ENCODE measurements at places on chromosomes 1 and 21. TPM values are rescaled to one million over a fixed set of nuclear protein-coding genes. Genes with fewer than 3 reads are reported as not detected.

DNA sequence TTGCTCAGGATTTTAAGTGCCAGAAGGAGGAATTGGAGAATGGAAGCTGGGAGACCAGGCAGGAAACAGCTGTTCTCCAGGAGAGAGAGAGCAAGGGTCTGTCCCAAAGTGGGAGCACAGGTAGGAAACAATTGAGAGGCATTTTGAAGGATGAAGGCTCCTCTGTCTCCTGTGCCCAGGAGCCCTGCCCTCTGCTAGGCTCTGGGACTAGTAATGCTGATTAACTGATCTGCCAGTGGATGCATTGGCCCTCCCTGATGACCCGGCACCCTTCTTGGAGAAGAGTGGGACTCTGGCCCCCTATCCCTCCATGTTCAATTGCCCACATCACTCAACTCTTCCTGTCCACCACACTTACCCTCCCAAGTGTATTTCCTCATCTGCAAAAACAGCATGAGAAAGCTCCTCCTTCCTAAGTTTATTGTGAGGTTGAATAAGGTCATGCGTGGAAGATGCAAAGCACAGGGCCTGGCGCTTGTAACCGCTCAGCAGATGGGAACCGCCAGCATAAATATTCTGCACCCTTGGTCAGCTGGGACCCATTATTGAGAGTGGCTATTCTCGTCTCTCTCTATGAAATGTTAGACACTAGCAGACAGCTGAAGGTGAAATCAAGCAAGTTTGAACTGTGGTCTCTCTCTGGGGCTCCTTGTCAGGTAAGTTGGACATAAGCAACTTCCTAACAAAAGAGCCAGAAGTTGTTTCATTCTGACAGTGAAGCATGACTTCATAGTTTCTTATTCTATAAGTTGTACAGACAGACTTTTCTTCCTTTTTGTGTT lies 63.0 kb upstream of the ANGPTL1 start:
- no peak for DNase-seq

The OR2L5 gene
- total RNA-seq, result not detected

The SMIM1 gene
- total RNA-seq, result not detected

The BNIPL gene
- total RNA-seq, result not detected

The RGS16 gene
- total RNA-seq, result 4.1 TPM

DNA sequence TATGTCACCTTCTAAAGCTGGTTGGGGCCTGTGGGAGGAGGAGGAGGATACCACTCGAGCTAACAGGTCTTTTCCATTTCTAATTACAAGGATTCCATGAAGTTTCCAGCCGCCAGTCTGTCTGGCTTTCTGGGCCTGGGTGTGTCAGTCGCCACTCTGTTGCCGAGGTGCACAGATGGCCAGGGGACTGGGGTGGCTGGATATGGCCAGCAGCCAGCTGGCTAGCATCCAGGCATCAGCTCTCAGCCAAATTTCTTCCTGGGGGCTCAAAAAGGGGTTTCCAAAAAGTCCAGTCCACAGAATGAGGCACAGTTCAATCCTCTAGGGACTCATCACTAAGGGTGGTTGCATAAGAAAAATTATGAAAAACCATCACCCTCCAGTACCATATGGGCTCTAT lies 32.4 kb downstream of the ITPKB start:
- no peak for DNase-seq

The PEAR1 gene
- not detected for total RNA-seq

The CNR2 gene
- total RNA-seq, result not detected

- no peak for DNase-seq
These were observed 423 bp downstream of the SLAMF8 start for GRCh38 chr1:159827102-159827490.

GRCh38 chr21:32093646-32094462 lies 185.0 kb downstream of the MIS18A start:
- no peak for DNase-seq

DNA sequence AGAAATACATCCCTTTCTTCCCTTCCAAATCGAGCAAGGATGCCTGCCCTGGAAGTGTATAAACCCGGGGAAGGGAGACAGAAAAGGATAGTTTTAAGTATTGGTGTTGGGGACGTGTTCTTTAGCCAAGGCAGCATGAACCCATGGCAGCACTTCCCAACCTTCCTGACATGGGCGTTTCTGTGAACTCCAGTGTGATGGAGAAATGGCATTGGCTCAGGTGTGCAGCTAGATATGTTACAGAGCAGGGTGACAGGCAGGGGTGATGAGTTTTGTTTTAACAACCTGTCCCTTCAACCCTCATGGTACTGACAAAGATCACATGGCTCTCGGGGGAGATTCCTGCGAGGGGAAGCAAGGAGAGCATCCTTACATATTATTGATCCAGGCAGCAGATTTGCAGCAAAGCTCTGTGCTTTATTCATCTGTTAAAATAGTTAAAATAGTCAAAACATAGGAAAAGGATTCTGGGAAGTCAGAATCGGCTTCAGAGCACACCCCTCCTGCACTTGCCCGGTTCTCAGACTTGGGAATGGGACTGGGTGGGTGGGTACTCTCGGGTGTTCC lies 4.0 kb downstream of the MX1 start:
- DNase-seq, result no peak

DNA sequence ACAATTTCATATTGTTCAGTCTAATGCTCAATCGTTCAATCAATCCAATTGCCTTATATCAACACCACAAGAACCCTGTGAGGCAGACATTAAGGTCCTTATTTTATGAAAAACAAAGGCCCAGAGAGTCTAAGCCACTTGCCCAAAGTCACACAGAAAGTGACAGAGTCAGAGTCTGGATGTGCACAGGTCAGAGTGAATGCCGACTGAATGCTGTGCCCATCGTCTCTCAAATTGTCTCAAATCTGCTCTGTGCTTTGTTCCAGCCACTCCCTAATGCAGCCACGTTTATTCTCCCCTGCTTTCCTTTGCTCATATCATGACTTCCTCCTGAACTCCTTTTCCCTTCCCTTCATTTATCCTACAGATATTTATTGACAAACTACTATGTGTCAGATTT lies 558.3 kb downstream of the MATN1 start:
- DNase-seq, result no peak

The HCRTR1 gene
- not detected for total RNA-seq

- no peak for DNase-seq
These were observed 42.0 kb downstream of the TBCE start for GRCh38 chr1:235409042-235409820.

GRCh38 chr1:89364954-89365550 lies 1.2 kb downstream of the GBP6 start:
- DNase-seq, result no peak

DNA sequence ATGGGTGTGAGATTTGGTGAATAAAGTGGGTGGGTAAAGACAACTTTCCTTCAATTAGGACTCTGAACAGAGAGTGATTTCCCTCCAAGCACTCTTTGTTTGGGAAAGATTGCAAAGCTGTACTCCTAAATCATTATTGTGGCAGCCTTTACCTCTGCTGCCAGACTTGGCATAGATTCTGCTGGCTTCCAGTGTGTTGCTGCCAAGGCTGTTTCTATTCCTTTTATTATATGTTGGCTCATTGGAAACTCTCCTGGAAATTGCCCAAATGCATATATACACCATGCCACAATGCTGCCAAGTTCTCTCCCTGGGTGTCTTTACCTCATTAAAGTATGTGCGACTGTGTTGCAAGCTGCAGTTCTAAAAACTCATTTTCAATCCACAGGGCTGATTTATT lies 668.0 kb downstream of the MRPL39 start:
- no peak for DNase-seq

DNA sequence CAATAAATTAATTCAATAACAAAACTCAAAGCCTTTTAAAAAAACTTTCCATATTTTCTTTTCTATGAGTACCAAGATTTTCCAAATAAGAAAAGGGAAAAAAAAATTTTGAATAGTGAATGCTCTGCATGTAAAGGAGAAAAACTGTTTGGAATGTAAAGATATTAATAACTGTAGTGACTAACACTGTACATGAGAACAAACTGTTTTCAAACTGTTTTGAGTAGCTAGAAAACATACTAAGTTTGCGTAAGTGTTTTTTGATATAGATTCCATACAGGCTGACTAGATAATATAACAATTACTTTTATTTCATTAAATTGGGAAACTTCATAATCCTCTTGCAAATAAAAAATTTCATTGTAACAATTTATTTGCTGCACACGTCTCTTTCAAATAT lies 150.5 kb downstream of the DPYD start:
- no peak for DNase-seq

The TMOD4 gene
- not detected for total RNA-seq

- DNase-seq, result no peak
These were observed 105.0 kb upstream of the SAMD11 start for GRCh38 chr1:818618-819291.

GRCh38 chr1:241611063-241611462 lies 29.1 kb downstream of the CHML start:
- DNase-seq, result peak; percentile 68

DNA sequence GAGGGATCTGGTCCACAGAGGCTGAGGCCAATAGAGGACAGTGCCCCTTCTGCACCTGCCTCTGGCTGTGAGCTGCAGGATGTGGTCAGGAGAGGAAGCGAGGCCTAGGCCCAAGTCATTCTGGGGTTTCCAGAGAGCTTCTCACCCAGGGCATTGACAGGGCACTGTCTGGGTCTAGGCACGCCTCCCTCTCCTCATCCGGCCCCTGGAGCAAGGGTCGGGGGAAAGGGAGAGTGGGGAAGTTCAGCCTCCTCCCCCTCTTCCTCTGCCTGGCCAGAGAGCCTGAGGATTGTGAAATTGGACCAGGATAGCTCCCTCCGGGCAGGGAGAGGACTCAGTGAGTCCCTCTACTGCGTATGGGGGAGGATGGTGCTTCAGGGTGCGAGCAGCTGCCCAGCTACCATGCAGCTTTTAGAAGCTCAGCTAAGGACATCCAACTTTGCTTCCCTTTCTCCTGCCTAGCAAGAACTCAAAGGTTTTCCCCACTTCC lies 6.3 kb upstream of the INAVA start:
- DNase-seq, result peak; percentile 98

GRCh38 chr1:201983380-201983805 lies 945 bp downstream of the RNPEP start:
- no peak for DNase-seq

- no peak for DNase-seq
These were observed 46.8 kb downstream of the CHD5 start for GRCh38 chr1:6133146-6133895.

DNA sequence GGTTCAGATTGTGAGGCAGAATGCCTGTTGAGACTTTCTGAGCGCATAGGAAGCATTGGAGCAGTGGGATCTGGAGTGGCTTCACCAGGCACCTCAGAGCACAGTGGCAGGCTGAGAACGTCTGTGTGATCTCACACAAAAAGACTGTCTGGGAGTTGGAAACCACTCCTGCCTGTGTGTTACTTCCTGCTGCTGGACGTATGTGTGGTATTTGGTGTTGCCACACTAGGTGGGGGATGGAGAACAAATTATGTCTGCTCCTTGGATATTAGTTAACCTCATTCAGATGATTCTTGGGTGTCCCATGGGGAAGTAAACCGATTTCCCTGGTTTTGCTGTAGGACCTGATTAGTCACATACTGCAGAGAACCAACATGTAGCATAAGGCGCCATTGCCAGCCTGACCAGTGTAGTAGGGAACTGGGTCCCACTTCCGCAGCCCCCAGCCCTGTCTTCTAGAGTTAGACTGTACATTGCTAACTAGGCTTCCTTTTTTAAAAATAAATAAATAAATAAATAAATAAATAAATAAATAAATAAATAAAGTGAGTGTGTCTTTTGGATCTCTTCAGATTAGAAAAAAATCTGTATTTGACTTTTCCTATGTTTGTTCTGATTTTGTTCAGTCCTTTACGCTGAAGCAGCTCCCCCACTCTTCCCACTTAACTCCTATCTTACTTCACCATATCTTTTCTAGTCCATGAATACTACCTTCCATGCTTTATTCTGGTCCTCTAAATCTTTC lies 26.9 kb downstream of the UCK2 start:
- DNase-seq, result peak; percentile 94

The NBPF6 gene
- total RNA-seq, result 2.5 TPM

GRCh38 chr1:91578320-91579109 lies 77.9 kb downstream of the CDC7 start:
- DNase-seq, result no peak

DNA sequence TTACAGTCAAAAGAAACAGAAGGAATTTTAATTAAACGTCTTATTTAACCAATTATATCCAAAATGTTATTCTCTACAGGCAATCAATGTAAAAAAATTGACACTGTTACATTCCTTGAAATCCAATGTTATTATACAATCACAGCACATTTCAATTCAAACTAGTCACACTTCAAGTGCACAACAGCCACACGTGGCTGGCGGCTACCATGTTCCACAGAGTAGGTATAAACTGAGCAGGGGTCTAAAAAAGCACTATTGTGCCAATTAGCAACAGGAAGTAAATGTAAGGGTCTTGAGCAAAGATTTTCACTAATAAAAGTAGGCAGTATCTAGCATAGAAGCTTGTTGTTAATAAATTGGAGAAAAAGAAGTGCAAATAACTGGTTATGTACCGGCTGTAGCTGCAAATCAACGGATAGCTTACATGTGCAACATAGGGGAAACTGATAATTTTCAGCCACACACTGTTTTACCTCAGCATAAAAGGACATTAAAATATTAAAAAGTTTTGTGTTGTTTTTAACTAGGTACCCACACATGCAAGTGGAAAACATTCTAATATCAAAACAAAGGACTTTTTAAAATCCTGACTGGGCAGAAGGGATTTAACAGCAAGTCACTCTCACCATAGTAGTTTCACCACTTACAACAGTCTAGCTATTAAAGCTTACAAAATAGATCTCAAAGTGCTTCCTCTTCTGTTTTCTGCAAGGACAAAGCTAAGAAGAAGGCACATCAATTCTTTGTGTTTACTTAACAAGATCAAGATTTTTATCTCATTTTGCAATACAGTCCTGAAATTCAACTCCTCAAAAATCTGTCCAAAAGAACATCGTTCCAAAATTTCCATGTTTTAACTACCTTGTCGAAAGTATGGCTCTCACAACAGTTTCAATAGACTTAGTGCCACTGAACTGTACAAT lies 2.5 kb downstream of the CSDE1 start:
- DNase-seq, result no peak

DNA sequence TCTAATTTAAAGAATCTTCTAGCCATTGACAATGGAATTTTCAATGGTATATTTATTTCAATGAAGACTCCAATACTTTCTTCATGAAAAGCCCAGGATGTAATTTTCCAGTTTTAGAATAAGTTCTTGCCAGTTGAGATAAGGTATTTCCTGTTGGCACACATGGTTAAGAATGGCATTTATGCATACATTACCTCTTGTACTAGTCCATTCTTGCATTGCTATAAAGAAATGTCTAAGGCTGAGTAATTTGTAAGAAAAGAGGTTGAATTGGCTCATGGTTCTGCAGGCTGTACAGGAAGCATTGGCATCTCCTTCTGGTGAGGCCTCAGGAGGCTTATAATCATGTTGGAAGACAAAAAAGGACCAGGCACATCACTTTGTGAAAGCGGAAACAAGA lies 1179.6 kb downstream of the AMY1C start:
- DNase-seq, result no peak

GRCh38 chr1:96538883-96539282 lies 182.7 kb upstream of the PTBP2 start:
- peak; percentile 87 for DNase-seq
